ENCODE measurements at places on chromosomes 2 and 18.

GRCh38 chr18:60176259-60176658, 196.3 kb downstream of the MC4R start:
- DNase-seq, result no peak

DNA sequence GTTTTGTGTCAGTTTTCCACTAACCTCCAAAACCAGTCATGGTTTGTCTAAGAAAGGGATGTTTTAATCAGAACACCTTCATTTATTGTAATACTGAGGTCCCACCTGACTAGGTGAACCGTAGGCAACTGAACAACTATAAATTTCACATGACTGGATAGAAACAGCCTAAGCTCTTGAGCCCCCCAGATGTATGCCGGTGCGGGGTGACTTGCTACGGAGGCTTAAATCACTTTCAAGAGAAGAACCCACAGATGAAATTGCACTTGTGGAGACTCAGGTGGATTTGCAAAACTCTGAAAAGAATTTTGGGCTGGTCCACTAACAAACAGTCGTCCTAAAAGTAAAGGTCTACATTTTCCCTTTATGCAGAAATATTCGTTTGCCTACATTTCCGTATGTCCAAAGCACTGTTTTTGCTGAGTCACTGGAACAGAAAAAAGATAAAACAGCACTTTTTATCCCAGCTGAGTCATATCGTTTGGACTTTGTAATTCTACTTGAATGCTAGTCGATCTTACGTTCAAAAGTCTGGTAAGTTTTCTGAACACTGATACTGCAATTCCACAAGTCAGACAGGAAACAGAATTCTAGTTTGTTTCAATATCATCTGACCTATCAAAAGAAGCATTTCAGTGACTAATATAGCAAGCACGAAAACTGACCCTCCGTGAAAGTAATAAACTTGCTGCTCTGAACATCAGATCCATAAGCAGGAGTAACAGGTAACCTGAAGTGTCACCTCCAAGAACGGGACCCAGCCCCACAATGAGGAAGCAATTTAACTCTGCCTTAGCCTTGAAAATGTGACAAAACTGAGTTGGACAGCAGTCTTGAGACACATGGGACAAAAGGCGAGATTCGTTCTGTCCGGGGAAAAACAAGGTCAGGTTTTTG, 18.1 kb downstream of the ZNF516 start:
- DNase-seq, result no peak

GRCh38 chr18:54860941-54861340, 32.7 kb downstream of the RAB27B start:
- no peak for DNase-seq

GRCh38 chr2:208025814-208026184, 472 bp upstream of the PLEKHM3 start:
- DNase-seq, result no peak

DNA sequence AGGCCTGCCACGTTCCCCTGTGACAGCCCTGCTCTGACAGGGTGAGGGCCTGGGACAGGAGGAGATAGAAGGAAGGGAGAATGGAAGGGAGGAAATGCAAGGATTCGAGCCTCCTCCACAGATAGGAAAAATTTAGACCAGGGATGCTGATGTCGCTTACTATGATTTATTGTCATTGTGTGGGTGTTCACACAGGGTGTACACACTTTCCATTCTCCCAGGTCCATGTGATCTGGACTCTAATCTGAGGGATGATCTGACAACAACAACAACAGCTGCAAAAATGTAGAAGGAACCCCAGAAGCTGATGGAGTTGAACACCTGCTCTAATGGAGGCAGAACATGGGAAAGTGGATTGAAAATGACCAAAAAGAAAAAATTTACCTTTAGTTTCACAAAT, 231.7 kb upstream of the TNP1 start:
- DNase-seq, result no peak

GRCh38 chr2:23244617-23245016, 140.4 kb upstream of the KLHL29 start:
- no peak for DNase-seq

- DNase-seq, result no peak
These were observed 99.6 kb downstream of the CTIF start for GRCh38 chr18:48638451-48638850.

GRCh38 chr2:27049422-27050280, 1.8 kb upstream of the AGBL5 start:
- DNase-seq, result no peak

DNA sequence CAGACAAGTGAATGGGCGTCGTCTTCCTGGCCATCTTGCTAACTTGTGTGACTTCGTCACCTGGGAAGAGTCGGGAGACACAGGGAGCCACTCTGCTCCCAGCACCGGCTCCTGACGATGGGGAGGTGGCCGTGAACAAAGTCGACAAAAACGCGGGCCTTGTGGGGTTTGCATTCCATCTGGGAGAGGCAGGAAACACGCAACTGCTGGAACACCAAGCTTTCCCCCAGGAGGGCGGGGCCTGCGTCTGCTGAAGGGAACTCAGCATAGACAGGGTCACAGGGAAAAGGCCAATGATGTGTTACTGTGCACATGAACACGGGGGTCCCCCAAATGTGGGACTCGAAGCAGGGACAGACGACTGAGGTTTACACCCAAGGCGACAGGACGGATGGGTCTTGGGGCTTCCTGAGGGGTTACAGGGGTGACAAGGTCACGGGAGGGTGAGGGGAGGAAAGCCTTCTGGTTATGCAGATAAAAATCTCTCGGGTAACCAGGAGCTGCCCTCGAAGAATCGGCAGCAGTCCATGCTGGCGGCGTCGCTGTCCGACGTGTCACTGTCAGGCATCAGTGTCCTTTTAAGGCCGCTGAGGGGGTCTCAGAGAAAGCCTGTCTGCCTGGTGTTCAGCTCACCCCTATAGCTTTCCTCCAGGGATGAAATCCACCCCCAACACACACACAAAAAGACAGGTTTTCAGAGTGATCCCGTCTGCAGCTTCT, 28.2 kb upstream of the PRLH start:
- DNase-seq, result no peak

DNA sequence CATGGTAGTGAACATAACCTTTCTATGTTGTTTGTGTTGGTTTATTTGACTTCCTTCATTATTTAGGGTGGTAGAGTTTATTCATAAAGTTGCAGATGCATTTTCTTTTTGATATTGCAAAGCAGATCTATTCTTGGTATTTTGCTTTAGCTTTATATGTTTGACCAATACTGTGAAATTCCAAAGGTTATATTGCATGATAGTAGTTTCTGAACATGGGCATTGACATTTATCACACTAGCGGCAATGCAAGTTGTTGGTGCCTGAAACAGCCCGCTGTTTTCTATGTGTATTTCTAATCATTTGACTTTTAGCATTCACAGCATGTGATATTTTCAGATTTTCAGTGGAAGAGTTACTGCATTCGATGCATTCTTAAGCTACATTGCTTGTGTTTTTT, 87.2 kb downstream of the ASXL3 start:
- DNase-seq, result no peak

DNA sequence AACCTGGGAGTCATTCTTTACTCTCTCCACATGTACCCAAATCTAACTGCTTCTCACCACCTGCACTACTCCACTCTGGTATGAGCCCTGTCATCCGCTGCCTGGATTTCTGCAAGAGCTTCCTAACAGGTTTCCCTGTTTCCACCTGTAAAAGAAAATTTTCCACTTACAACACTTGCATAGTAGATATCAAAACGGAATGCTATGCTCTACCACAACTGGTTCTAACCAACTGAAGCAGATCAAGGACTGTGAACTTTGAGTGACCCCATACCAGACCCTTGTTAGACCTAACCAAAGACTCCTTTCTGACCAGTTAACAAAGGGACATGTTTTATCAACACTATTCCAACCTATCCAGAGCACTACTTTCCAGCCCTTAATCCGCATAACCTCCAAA, 3.8 kb upstream of the TMEM131 start:
- DNase-seq, result no peak
